CD8-positive, alpha-beta T cell (primary cell): ENCODE measurements at places on chromosomes 1 and 21. TPM values are rescaled to one million over a fixed set of nuclear protein-coding genes. Genes with fewer than 3 reads are reported as not detected.

GRCh38 chr1:81690676-81691453 lies 109.9 kb upstream of the ADGRL2 start:
- DNase-seq: no peak

GRCh38 chr1:100360790-100361510 lies 8.6 kb downstream of the CDC14A start:
- DNase-seq: no peak

DNA sequence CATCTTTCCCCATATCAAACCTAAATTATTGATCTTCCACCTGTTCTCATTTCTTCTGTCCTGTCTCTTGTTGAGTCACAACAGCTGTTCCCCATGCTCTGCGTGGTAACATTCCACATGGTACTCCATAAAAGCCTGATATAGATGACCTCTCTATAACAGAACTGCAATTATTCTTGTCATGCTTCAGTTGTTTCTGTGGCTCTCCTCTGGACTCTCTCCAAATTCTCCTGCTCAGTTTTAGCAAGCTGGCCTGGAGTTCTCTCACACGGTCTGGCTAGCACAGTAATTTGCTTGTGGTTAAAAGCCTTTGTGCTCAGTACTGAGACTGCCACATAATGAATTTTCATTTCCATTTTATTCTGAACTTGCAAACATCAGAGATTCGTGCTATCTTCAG lies 10.6 kb upstream of the LRRC39 start:
- DNase-seq: no peak

- DNase-seq: no peak
Measured at GRCh38 chr1:230080822-230081221, 13.8 kb downstream of the GALNT2 start.

DNA sequence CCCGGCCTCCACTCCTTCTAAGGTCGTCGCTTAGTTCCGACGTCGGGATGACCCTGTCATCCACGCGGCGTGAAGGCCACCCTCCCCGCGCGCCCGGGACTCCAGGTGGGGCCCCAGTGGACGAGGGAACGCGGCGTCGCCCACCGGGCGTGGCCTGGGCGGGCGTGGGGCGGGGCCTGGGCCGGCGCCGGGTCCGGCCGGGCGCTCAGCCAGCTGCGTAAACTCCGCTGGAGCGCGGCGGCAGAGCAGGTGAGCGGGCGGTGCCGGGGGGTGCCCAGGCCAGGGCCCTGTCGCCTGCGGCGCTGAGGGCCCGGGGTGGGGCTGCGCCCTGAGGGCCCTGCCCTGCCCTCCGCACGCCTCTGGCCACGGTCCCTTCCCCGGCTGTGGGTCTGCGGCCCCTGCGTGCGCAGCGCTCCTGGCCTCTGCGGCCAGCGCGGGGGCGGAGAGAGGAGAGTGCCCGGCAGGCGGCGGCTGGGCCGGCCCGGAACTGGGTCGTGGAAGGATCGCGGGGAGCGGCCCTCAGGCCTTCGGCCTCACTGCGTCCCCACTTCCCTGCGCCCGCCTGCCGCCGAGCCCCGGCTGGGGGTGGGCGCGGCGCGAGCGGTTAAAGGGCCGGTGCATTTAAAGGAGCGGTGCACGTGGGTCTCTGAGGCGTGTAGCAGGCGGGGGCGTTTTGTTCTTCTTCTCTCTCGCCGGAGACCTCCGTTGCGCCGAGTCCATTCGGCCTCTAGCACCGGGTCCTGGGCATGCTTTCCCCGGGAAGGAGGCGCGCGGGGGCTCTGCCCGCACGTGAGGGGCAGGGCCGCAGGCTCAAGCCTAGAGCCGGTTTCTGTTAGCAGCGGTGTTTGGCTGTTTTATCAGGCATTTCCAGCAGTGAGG lies at the start of gene PSEN2:
TSS of gene PSEN2 (plus strand) at position 216 of the 879 bp plus-strand sequence. CDS start 11,292 bp downstream, outside the sequence.
- DNase-seq: peak; percentile 70

GRCh38 chr1:156927215-156928042 lies 7.0 kb downstream of the LRRC71 start:
- DNase-seq: peak; percentile 61

DNA sequence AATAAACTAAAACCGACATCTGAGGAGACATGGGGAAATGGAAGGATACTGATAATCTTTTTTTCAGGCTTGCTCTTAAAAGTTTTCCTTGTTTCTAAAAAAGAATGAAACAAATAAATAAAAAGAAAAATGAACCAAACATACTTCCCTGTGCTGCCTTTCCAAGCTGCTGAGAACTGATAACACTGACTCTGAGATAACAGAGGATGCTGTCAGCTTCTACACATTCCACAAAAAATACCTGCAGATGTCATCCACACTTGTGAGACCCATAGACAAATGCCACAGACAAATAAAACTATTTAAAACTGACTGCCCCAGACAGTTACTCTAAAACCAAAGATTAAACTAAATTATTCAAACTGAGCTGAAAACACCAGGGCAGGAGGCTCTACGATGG lies 12.0 kb upstream of the OR6K3 start:
- no peak for DNase-seq

- DNase-seq: no peak
Measured at GRCh38 chr1:227567256-227567655, 3.9 kb downstream of the ZNF678 start.

The NPL gene
- total RNA-seq: 2.1 TPM

The SH2D2A gene
- total RNA-seq: 85.6 TPM

The CD48 gene
- 399 TPM for total RNA-seq

The DCST2 gene
- 0.52 TPM for total RNA-seq

The SPRR2E gene
- total RNA-seq: not detected

DNA sequence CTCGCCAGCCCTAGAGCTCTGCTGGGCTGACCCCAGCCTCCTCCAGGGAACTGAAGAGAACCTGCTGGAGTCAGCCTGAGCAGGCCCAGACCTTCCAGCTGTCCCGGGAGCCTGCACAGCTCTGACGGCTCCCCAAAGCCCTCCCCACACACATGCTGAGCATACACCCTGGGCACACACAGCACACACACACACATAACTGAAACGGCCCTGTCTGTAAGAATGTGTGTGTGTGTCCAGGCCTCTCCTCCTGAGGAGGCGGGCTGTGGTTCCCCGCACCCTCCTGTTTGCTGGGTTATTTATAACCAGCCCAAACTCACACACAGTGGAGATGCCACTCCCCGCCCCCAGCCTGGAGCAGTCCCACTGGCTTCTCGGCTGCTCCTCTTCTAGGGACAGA lies 20.2 kb downstream of the SDC3 start:
- DNase-seq: no peak

DNA sequence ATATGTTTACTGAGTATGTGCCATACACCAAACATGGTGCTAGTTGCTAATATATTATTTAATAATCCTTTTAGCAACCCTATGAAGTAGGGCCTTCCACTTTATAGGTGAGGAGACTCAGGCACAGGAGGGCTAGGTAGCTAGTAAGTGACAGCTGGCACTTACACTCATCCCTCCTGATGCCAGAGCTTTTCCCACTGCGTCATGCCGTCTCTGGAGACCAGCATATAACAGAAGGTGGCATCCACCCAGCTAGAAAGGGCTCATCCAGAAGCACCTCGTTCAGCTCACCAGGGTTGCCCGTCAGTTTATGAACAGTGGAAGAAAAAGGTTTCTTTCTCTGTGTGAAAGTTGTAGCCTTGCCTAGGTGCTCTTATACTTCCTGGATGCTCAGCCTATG lies 108.9 kb downstream of the NOS1AP start:
- DNase-seq: no peak

The SELE gene
- total RNA-seq: not detected
